ENCODE measurements at places on chromosomes 6 and 20.

GRCh38 chr6:95227351-95227750, 350.0 kb upstream of the MANEA start:
- DNase-seq, result no peak

GRCh38 chr20:57203204-57203603, 63.2 kb downstream of the BMP7 start:
- no peak for DNase-seq

DNA sequence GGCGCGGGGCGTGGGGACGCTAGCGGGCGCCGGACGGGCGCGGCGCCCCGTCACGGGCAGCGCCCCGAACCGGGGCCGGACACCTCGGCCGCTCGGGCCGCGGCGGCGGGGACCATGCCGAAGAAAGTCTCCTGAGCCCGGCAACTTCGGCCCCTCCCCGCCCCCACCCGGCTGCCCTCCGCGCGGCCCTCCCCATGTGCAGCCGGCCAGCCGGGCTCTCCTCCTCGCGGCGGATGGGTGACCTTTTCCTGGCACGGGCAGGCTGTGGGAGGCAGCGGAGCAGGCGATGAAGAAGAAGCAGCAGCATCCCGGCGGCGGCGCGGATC, 278 bp downstream of the UST start:
- no peak for DNase-seq

GRCh38 chr6:108955329-108955949, 107.2 kb downstream of the ARMC2 start:
- no peak for DNase-seq

- DNase-seq, result no peak
Observed at GRCh38 chr6:39300739-39301138, 13.5 kb downstream of the KCNK17 start.

DNA sequence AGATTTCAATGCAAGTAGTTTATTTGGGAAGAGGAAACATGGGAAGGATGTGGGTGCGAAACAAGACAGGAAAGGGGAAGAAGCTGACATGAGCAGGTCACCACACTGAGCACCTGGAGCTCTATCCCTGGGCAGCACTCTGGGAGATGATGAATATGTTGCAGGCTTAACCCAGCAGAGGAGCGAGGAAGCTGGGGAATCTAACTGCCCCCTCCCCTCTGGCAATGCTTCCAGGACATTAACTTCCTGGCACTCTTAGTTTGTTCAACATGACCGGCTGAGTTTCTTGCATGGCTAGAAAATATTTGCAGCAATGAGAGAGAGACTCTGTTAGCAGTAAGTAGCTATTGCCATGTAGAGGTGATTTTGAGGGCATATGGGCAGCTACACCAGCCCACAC, 4.9 kb upstream of the ADA start:
- no peak for DNase-seq

DNA sequence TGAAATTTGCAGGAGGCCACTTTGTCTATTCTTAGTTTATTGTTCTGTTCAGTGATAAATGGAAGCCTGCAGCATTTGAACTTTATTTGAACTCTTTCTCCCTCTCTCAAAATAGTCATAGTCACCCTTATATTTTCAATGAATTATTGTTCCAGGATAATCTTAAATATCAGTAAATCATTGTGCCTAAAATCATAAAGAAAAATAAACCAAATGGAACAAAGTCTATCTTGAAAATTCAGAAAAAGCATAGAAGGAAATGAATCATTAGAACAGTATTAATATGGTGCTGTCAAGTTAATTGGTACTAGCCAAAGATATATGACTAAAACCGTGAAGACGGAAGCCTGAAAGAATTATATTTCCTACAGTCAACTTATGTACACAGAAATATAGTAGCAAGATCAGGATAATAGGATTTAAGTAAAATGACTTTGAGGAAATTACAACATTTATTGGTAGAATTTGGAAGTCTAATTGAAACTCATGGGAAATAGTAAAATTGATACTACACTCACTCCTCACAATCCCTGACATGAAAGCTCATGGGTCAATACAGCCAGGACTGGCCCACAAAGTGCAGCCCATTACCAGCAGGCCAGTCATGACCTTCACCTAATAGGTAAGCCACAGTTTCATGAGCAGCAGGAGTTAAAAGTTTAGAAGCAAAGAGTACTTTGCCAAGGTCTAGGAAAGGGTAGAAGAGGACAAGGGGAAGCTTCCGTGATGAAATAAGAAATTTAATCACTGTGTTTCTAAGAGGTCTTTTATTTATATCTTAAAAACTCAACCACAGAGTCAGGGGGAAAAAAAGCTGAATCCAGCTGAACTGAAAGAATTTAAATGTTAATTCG, 119.9 kb upstream of the ENPP5 start:
- no peak for DNase-seq

DNA sequence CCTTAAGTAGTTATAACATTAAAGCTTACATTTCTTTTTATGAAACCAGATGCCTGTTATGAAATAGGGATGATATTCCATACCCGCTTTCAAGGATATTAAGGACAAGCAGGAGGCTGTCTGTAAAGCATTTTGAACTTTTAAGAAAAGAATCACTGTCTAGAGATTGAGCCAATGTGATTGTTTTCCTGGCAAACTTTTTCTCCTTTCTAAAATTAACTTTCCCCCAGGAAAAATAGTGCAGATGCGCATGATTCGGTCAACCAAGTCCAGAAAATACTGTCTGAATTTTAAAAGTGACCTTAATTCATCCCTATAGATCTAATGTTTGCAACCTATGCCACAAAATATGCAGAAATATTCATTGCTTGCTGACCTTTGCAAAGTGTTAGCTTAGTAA, 15.1 kb upstream of the DEK start:
- no peak for DNase-seq

DNA sequence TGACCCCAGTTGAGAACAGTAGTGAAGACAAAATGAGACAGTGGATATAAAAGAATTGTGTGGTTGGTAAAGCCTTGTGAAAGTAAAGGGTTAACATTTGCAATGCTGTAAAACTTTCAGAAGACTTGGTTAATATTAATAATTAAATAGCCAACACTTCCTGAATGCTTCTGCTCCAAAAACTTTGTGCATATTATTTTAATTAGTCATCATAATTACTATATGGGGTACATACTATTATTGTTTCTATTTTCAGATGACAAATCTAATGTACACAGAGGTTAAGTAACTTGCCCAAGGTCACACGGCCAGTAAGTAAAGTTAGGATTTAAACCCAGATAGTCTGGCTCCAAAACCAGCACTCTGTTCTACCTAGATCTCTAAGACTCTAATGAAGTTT, 291.3 kb downstream of the OGFRL1 start:
- DNase-seq, result no peak

GRCh38 chr20:5090191-5090590, 29.6 kb downstream of the PCNA start:
- no peak for DNase-seq

GRCh38 chr6:90347411-90347851, 50.8 kb upstream of the BACH2 start:
- DNase-seq, result no peak

- no peak for DNase-seq
Observed at GRCh38 chr20:52031563-52032303, 159.8 kb downstream of the ZFP64 start.

DNA sequence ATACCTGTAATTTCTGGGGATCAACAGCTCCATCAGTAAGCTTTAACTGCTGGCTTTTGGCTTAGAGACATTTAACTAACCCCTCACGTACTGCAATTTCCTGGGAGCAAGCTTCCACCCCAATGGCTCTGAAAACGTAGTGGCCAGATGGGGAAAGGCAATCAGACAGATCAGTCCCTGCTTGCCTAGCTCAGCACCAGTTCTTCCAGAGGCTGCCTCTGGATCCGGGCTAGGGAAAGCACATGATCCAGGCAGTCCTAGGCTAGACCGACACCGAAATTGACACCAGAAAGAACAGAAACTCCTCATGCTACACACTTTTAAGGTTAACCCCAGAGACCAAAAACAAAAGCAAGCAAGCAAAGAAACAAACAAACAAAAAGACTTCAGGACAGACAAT, 13.3 kb downstream of the PREP start:
- no peak for DNase-seq

DNA sequence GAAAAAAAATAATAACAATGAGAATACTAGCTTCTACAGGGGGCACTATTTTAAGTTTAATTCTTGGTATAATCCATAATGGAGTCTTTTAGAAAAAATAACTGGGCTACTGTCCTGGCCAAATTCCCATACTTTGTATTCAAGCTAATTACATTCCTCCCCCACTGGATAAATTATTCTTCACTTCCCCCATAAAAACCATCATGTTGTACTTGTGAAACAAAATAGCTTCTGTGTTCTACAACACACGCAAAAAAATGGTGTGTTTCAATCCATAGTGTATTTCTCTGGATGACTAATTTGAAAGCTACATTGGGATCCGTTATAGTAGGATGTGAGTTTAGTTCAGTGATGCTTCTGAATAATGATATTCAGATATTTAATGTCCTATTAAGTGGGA, 21.6 kb upstream of the HDDC2 start:
- DNase-seq, result no peak

DNA sequence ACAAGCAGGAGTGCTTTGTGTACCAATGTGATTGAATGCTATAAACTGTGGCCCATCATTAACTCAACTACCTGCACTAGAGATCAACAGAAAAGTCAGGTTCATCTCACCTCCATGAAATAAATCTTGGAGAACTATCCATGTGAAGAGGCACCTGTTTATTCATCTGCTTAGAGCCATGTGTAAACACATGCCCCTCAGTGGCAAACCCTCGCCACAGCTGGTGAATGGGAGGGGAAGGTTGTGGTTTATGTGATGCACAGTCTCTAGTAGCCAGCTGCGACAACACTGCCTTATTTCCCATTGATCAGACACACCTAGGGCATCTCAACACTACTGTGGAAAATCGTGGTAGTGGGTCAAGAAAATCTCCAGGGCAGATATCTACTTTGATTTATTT, 640.2 kb downstream of the PTPRT start:
- DNase-seq, result no peak

DNA sequence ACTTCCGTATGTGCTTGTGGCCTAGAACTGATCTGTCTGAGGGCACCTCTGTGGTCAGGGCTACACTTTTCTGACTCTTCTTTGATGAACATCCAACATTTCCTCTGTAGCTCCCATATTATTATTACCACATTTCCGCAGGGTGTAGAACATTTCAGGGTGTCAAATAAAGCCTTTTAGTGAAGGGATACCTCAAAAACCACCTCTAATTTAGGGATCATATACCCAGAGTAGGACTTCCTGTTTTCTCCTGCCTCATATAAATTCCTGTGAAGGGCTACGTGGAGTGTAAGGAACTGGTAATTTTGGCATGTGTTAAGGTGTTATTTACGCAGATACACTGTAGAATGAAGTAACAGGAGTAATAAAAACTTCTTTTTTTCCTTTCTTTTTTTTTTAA, 5.5 kb upstream of the MUC22 start:
- no peak for DNase-seq

DNA sequence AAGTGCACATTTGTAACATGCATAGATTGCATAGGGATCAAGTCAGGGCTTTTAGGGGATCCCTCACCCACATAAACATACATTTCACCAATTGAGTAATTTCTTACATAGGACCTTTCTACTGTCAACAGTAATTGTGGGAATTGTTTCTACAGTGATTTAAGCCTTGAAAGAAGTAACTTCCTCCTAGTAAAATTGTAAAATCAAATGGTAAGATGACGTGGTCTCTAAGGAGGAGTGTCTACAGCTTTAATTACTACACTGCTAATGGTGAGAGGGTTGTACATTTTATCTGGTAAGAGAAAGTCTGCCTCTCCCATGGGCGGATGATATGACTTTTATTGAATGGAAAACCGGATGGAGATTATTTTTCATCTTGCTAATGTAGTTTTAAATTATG, 98.0 kb downstream of the RPP40 start:
- no peak for DNase-seq

- DNase-seq, result peak; percentile 40
Observed at GRCh38 chr6:111113336-111114086, 26.2 kb downstream of the SLC16A10 start.

GRCh38 chr6:163347021-163347446, 67.5 kb upstream of the QKI start:
- no peak for DNase-seq

- no peak for DNase-seq
Observed at GRCh38 chr6:157622427-157622826, 200.6 kb upstream of the SNX9 start.

GRCh38 chr6:43306086-43306485, 2.5 kb downstream of the CRIP3 start:
- DNase-seq, result no peak

- no peak for DNase-seq
Observed at GRCh38 chr20:56487216-56487615, 18.8 kb downstream of the RTF2 start.

- no peak for DNase-seq
Observed at GRCh38 chr6:30321692-30322388, 4.9 kb upstream of the TRIM39 start.

DNA sequence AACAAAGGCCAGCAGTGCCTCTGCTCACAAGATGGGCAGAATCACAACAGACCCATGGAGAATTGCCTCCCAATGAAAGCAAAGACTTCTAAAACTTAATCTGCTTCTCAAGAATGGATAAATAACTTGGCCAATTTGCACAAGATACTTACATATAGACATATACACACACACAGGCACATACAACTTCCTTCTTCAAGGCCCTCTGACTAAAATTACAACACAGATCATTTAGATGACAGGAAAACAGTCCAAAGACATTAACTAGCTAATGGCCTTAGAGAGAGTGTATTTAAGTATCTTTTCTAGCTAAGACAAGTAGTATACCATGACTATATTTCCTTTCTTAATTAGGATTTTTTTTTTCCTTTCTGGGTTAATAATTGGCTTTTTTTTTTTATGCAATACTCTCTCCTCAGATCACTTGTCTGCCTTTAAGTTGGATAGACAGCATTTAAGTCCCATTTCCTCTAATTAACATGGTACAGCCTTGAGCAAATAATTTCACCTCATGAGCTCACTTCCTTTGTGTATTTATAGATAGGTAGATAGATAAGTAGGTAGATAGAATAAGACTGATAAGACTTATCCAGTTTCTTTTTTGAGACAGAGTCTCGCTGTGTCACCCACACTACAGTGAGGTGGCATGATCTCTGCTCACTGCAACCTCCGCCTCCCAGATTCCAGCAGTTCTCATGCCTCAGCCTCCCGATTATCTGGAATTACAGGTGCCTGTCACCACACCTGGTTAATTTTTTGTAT, 70.0 kb downstream of the NRSN1 start:
- no peak for DNase-seq

- no peak for DNase-seq
Observed at GRCh38 chr6:112480553-112480952, 133.4 kb downstream of the RFPL4B start.

GRCh38 chr6:167046861-167047495, 47.8 kb downstream of the CEP43 start:
- DNase-seq, result peak; percentile 22

- DNase-seq, result no peak
Observed at GRCh38 chr6:91694016-91694654, 1107.3 kb upstream of the MAP3K7 start.

DNA sequence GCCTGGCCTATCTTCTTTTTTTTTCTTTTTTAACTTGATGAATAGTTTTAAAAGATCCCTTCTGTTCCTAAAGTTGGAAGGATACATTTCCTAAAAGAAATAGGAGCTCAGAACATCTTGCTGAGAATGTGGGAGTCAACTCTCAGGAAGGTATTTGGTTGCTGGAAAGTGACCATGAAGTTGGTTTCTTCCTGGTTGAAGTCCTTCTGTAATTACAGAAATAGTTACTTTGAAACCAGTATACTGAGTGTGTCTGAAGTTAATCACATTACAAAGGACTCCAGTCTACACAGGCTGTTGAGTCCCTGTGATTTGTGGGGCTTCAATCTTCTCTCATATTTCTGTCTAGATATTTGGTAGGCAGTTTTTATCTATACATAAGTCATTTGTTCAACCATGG, 9.8 kb upstream of the PLEKHG1 start:
- DNase-seq, result no peak
